Ovary (tissue), 10 donors: ENCODE measurements at places on chromosomes 2 and 18.

DNA sequence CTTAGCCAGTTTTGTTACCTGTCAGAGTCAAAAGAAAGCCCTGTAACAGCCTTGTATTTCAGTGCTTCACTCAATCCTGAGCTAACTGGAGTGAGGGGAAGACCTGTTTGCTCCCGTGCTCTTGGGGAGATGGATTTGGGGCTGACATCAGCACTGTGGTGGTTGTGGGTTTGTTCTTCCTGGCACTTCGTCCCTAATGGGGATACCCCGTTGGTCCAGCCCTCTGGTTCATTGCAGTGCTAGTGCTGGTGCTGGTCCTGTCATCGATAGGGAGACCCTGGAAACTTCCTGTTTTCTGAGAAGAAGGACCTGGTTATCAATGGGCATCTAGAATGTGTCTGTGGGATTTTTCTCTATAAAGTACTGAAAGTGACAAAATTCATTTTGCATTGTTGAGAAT is 205.4 kb downstream of the ZNF407 start:
- H3K4me1 ChIP-seq: no peaks in the 10 kb centered on the region
- H3K4me3 ChIP-seq: no peak overlapping the region
- H3K27me3 ChIP-seq: no peaks in the 10 kb centered on the region
- DNase-seq: no peak
- no peak overlapping the region for H3K27ac ChIP-seq
- no peaks in the 10 kb centered on the region for H3K36me3 ChIP-seq

DNA sequence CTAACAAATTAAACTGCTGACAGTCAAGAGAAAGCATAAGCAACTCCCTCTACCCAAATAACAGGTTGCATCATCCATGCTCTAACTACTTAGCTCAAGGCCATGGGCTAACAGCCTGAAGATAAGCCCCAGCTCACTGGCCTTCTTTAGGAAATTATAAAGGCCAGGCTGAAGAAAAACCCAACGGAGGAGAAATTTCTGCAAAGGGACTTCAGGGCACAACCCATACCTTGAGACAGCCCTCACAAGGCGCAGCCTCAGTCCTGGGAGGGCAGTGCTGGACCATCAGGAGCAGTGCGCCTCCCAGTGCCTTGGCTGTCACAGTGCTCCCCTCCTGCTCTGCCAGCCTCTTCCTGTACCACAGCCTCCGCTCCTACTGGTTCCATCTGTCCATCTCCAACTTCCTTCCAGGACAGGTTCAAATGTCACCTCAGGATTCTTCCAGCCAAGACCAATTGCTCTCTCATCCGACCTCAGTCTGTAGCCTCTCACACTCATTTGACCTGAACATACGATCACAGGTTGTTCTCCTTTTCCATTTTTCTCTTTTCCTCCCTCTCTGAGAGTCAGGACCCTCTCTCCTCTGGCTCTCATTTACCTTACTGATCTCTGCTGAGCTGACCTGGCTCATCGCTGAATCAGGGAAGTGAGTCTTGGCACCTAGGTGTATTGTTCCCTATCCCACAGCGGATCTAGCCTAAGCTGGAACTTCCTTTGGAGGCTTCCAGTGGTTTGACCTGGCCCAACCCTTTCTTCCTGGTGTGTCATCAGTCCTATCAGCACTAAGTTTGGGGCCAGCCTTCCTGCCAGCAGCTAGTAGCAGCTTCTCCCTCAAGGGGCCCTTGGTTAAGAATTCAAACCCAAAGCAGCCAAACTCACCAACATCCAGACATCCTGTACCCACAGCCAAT is 1.9 kb downstream of the MCFD2 start:
- no peak for DNase-seq
- H3K4me1 ChIP-seq: peaks cover 11% of the 10 kb centered on the region
- peak overlapping the region; percentile 7 for H3K27ac ChIP-seq

GRCh38 chr2:236844711-236845110 is 241.0 kb upstream of the COPS8 start:
- no peaks in the 10 kb centered on the region for H3K27me3 ChIP-seq
- H3K4me1 ChIP-seq: no peaks in the 10 kb centered on the region
- H3K27ac ChIP-seq: no peak overlapping the region
- no peaks in the 10 kb centered on the region for H3K36me3 ChIP-seq

- no peak overlapping the region for H3K27ac ChIP-seq
- H3K36me3 ChIP-seq: no peaks in the 10 kb centered on the region
- no peaks in the 10 kb centered on the region for H3K27me3 ChIP-seq
- no peak overlapping the region for H3K4me3 ChIP-seq
- peaks cover 2% of the 10 kb centered on the region for H3K4me1 ChIP-seq
Measured at GRCh38 chr2:202091476-202091875, 18.4 kb downstream of the KIAA2012 start.

- H3K27me3 ChIP-seq: no peaks in the 10 kb centered on the region
- no peak overlapping the region for H3K27ac ChIP-seq
- peaks cover 3% of the 10 kb centered on the region for H3K4me1 ChIP-seq
- DNase-seq: no peak
Measured at GRCh38 chr2:235223011-235223410, 270.8 kb upstream of the AGAP1 start.

- H3K4me1 ChIP-seq: no peaks in the 10 kb centered on the region
- no peaks in the 10 kb centered on the region for H3K27me3 ChIP-seq
- no peak for DNase-seq
- no peak overlapping the region for H3K4me3 ChIP-seq
Measured at GRCh38 chr2:64537991-64538390, 13.9 kb downstream of the AFTPH start.

GRCh38 chr2:29196792-29197788 is 81.9 kb downstream of the CLIP4 start:
- DNase-seq: peak; percentile 77
- no peaks in the 10 kb centered on the region for H3K27me3 ChIP-seq
- no peak overlapping the region for H3K27ac ChIP-seq
- no peaks in the 10 kb centered on the region for H3K36me3 ChIP-seq
- no peak overlapping the region for H3K4me3 ChIP-seq

GRCh38 chr2:158395166-158395565 is 61.4 kb downstream of the CCDC148 start:
- no peak overlapping the region for H3K27ac ChIP-seq
- no peaks in the 10 kb centered on the region for H3K27me3 ChIP-seq
- DNase-seq: no peak
- no peaks in the 10 kb centered on the region for H3K36me3 ChIP-seq
- no peaks in the 10 kb centered on the region for H3K4me1 ChIP-seq

DNA sequence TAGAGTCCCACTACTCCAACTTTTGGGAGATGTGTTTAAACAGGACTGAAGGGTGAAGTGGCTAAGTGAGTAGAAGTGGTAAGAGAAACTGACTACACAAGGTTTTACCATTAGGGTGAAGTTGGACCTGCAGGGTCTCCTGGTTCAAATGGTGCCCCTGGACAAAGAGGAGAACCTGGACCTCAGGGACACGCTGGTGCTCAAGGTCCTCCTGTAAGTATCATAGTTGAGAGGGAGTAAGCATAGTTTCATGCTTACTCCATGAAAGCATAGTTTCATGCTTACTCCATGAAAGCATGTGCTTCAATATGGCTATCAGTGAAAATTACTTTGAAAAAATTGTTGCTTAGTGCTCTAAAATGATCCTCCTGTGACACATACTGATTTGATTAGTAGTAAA is 19.1 kb downstream of the COL3A1 start:
- H3K27me3 ChIP-seq: no peaks in the 10 kb centered on the region
- H3K27ac ChIP-seq: no peak overlapping the region
- no peak for DNase-seq
- H3K4me1 ChIP-seq: peaks cover 1% of the 10 kb centered on the region
- H3K4me3 ChIP-seq: no peak overlapping the region
- H3K36me3 ChIP-seq: no peaks in the 10 kb centered on the region

DNA sequence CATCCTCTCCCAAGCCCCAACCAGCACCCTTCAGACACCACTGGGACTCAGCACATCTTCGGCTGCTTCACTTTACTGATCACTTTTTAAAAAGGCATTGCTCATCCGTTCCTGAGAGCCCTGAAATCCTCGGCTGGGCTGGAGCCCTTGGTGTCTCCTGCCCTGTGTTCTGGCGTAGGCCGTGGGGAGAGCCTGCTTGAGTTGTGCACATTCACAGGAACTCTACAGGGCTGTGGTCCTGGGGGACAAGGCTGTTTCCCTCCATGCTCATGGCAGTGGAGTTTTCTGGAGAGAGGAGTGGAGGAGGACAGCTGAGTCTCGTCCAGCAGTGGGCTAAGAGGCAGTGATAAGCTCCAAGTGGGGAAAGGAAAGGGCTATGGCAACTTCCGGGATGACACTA is 15.9 kb downstream of the CENPA start:
- H3K27ac ChIP-seq: no peak overlapping the region
- H3K4me1 ChIP-seq: no peaks in the 10 kb centered on the region
- H3K36me3 ChIP-seq: no peaks in the 10 kb centered on the region
- H3K27me3 ChIP-seq: no peaks in the 10 kb centered on the region

DNA sequence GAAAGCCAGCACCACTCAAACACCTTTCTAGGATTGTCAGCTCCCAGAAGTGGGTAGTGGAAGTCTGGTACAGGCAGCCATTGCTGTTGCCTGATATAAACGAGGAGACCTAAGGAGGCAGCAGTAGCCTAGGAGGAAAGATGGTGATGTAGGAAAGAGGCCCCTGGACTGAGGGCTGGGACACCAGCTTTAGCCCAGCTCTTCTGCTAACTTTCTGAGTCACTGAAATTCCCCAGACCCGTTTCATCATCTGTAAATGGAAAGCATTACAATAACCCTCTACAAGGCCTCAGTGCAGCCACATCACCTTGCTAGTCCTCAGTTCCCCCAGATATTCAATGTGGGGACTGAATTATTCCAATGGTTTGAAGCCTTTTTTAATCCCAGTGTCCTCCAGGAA is 336.5 kb downstream of the TNS1 start:
- H3K36me3 ChIP-seq: no peaks in the 10 kb centered on the region
- no peak for DNase-seq
- no peak overlapping the region for H3K4me3 ChIP-seq
- no peak overlapping the region for H3K27ac ChIP-seq
- H3K4me1 ChIP-seq: peaks cover 2% of the 10 kb centered on the region
- H3K27me3 ChIP-seq: no peaks in the 10 kb centered on the region

GRCh38 chr2:109254174-109254904 is 125.3 kb downstream of the SH3RF3 start:
- H3K36me3 ChIP-seq: no peaks in the 10 kb centered on the region
- no peaks in the 10 kb centered on the region for H3K27me3 ChIP-seq
- peaks cover 2% of the 10 kb centered on the region for H3K4me1 ChIP-seq

GRCh38 chr2:223528036-223528435 is 74.1 kb downstream of the SCG2 start:
- no peak for DNase-seq
- H3K4me3 ChIP-seq: no peak overlapping the region
- H3K27ac ChIP-seq: no peak overlapping the region
- no peaks in the 10 kb centered on the region for H3K36me3 ChIP-seq
- H3K27me3 ChIP-seq: no peaks in the 10 kb centered on the region

DNA sequence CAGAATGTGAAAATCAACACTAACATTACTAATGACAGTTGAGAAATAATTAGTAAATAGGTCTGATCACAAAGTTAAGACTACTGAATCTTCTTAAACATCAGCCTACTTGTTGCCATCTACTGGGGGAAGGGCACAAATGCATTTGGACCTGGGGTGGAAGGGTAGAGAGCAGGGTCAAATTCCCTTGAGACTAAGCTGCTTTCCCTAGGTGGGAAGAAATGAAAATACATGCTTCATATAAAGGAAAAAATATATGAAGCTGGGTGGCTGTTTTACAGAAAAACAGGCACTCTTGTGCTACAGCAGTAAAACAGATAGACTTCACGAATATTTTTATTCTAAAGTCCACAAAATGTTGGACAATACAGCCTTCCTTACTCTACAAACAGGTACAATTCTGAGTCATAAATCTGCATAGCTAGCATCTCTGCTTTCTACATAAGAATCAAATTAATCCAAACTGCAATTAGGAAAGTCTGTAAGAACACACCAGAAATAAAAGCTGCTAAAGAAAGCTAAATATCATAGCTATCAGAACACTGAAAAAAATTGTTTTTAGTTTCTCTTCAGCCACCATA is 10.9 kb downstream of the TRIP12 start:
- H3K4me1 ChIP-seq: peaks cover 5% of the 10 kb centered on the region
- no peak overlapping the region for H3K27ac ChIP-seq
- DNase-seq: no peak
- no peak overlapping the region for H3K4me3 ChIP-seq
- no peaks in the 10 kb centered on the region for H3K27me3 ChIP-seq

- no peaks in the 10 kb centered on the region for H3K27me3 ChIP-seq
- DNase-seq: no peak
- H3K4me1 ChIP-seq: no peaks in the 10 kb centered on the region
- H3K27ac ChIP-seq: no peak overlapping the region
Measured at GRCh38 chr2:170335351-170335750, 157.4 kb downstream of the MYO3B start.

GRCh38 chr18:24112874-24113615 is 25.8 kb upstream of the CABYR start:
- no peak for DNase-seq
- no peak overlapping the region for H3K27ac ChIP-seq
- H3K4me1 ChIP-seq: no peaks in the 10 kb centered on the region
- H3K27me3 ChIP-seq: no peaks in the 10 kb centered on the region
- H3K36me3 ChIP-seq: no peaks in the 10 kb centered on the region

DNA sequence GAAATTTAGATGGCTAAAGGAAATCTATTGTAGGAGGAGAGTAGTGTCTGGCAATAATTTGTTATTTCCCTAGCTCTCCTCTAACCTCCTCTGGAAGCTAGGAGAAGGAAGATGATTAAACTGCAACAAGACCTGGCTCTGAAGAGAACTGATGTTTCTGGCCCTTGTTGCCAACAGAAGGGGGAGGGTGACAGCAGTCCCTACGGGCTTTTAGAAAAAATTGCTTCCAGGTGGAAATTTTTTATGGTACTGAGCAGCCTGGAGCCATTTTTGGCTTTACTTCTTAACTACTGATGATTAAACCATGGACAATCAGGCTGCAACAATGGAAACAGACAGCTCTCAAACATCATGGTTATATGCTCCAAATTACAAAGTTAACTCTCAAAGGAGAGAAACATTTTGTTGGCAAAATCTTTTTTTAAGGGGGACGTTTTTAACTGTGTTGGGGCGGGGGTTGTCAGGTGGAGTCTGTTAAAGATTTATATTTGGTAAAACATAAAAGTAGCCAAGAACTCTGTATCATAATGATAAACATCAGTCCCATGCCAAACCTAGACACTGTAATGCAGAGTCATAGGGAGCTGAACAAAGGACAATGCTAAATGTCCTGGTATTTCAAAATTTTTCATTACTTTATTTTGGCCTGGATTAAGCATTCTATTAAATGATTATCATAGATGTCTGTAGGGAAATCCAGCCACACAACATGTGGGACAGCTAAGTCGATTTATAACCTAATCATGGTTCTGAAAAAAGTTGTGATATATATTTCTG is 70.0 kb downstream of the EXOC6B start:
- peaks cover 5% of the 10 kb centered on the region for H3K4me1 ChIP-seq
- H3K27me3 ChIP-seq: no peaks in the 10 kb centered on the region
- H3K27ac ChIP-seq: no peak overlapping the region
- no peak overlapping the region for H3K4me3 ChIP-seq
- no peak for DNase-seq

GRCh38 chr2:74290466-74291217 is 52.6 kb downstream of the SLC4A5 start:
- H3K27me3 ChIP-seq: no peaks in the 10 kb centered on the region
- no peaks in the 10 kb centered on the region for H3K36me3 ChIP-seq
- no peaks in the 10 kb centered on the region for H3K4me1 ChIP-seq
- no peak for DNase-seq
- H3K4me3 ChIP-seq: no peak overlapping the region
